ENCODE measurements at places on chromosomes 3 and 15.

DNA sequence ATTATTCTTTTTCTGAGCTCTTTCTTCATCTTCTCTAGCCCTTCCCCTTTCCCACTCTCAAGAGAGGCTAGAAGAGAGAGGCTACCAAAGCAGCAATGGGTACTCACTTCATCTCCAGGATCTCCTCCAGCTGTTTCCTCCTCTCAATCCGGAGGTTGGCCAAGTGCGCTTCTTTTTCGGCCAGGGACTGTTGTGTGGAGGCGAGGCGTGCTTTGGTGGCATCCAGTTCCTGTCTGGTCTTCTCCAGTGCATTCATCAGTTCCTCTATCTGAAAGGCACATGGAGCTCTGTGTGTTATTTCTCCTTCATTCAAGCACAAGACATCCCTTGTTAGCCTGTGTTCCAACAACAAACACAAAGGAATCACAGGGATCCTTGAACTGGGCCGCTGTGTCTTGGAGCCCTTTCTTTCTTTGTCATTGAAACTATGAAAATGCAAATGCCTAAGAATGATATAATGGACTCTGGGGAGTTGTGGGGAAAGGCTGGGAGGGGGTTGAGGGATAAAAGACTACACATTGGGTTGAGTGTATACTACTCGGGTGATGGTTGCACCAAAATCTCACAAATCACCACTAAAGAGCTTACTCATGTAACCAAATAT lies 401.3 kb upstream of the WNT5A start:
- no peak for DNase-seq

- no peak for DNase-seq
Measured at GRCh38 chr3:30081904-30082303, 524.5 kb upstream of the TGFBR2 start.

DNA sequence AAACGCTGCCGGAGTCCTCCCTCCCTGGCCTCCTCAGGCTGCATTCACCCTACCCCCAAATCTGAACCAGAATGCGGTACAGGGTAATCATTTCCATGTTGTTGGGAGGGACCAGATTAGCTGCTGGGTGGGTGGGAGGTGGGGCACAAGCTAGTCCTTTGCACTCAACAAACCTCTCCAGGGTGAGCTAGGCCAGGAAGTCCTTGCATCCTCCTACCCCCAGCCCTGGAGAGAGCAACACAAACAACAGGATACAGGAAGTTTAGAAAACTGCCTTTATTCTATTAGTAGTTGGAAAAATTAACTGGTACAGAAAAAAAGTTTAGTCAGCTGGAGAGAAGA lies 702 bp upstream of the GPX1 start:
- no peak for DNase-seq

GRCh38 chr3:143064777-143065176 lies 54.8 kb upstream of the CHST2 start:
- DNase-seq, result no peak

GRCh38 chr3:184368586-184369183 lies 7.2 kb downstream of the POLR2H start:
- no peak for DNase-seq

DNA sequence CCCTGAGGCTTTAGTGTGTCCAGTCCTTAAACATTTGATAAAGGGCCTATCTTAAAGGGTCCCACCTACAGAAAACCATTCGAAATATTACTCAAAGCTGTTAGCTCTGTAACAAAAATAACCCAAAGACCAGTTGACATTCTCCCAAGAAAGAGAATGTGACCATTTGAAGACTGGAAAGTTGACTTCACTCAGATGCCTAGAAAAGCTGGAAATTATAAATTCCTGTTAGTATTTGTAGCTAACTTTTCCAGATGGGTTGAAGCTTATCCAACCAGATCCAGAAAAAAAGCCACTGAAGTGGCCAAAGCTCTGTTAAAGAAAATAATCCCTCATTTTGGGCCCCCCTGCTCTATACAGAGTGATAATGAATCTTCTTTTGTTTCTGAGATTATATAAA lies 408.4 kb downstream of the PLOD2 start:
- DNase-seq, result no peak

DNA sequence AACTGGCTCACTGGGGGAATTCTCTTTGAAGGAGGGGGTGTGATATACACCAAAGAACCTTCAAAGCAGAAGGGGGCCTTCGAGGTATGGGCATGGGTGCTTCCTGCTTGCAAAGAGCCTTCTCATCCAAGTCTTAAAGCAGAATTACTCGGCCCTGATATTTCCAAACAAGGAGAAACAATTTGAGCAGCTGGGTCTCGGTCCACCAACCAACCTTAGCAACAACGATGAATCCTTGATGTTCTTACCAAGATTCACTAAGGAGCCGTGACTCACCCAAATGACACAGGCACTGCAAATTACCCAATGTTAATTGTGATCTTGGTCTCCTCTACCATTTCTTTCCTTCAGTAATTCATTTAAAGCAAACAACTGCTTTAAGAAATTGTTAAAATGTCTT lies 7.7 kb downstream of the HOMER2 start:
- DNase-seq, result no peak

DNA sequence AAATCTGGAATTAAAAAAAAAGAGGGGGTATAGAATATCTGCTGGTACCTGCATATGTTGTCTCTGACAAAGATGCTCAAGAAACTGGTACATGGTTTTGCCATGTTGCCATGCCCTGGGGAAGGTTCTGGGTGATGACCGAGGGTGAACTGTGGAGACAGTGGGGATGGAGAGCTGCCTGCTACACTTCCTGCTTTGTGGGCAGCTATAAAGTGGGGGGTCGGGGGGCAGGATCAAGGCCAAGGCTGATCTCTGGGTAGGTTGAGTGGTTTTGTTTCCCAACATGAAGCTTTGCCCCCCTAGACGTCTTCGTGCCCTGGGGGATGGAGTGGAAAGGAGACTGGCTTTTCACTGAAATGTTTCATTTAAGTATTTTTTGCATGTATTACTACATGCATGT lies 74.6 kb downstream of the IQSEC1 start:
- no peak for DNase-seq

DNA sequence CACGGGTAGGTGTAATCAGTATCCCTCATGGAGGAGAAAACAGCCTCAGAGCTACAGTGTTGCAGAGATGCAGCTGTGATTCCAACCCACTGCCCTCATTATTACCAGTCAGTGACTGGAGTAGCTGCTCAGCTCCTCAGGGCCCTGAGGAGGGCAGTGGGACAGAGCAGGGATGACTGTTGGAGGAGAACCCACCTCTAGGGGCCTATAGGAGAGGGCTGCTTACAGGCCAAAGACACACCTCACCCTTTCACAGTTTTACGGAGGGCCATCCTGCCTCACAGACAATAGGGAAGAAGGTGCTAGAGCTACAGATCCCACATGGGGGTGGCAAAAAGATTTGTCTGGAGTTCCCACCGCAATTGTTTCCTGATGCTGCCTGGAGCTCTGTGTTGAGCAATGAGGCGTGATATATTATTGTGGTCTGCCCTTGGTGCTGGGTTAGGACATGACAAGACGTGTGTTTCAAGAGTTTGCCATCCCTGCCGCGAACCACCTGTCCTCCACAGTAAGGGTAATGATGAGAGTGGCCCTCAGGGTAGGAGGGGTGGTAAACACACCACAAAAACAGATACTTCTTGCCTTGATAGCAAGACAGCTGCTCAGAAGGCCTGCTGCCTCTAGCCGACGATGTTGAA lies 140.5 kb upstream of the TPM1 start:
- DNase-seq, result no peak

GRCh38 chr3:188976407-188976806 lies 195.4 kb upstream of the TPRG1 start:
- DNase-seq, result no peak

- DNase-seq, result no peak
Measured at GRCh38 chr3:194176274-194176991, 40.5 kb downstream of the HES1 start.

- DNase-seq, result no peak
Measured at GRCh38 chr3:160170409-160171370, 54.5 kb upstream of the C3orf80 start.

DNA sequence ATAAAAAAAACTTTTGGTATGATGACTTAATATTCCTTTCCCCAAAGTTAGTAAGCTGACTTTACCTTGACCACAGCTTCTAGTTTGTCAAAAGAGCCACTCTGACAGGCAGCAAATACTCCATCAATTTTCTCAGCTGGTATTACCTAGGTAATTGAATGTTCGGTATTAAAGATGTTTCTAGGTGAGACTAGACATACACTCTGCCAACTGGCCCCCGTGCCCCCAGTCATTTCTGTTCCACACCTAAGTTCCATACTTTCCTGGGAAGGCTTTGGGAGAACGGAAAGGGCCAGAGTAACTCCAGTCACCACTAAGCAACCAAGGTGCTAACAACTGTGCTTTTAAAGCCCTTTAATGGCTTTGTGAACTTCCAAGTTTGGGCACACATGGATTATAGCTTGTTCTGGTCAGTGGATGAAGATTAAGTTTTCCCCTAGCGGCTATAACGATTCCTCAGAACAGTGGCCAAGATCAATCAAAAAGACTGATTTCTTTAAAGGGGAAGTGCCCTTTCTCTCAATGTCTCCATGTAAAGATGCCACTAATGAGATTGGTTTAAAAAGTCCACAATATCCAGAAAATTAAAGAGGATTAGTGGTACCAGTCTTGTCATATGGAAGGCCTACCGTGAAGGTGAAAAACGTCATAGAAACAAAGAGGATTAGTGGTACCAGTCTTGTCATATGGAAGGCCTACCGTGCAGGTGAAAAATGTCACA lies 7.0 kb downstream of the EIF4A2 start:
- no peak for DNase-seq

GRCh38 chr3:106135451-106136160 lies 266.8 kb upstream of the CBLB start:
- DNase-seq, result no peak

- peak; percentile 88 for DNase-seq
Measured at GRCh38 chr3:71423151-71423906, 160.2 kb downstream of the FOXP1 start.

GRCh38 chr3:98805571-98805970 lies 42.4 kb downstream of the ST3GAL6 start:
- DNase-seq, result no peak

DNA sequence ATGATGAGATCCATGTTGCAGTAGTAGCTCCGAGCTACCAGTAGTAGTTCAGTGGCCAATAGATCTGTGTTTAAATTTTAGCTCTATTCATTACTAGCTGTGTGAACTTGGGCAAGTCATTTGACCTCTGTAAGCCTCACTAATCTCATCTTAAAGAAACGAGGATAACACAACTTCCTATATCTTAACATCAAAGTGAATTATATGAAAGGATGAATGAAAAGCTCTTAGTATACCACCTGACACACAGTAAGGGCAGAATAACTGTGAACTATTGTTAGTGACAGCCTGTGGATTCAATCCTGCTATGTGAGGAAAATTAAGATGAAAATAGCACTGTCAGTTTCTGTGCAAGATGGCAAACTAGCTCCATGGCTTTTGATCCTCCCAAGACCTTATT lies 114.5 kb upstream of the PHLDB2 start:
- no peak for DNase-seq

DNA sequence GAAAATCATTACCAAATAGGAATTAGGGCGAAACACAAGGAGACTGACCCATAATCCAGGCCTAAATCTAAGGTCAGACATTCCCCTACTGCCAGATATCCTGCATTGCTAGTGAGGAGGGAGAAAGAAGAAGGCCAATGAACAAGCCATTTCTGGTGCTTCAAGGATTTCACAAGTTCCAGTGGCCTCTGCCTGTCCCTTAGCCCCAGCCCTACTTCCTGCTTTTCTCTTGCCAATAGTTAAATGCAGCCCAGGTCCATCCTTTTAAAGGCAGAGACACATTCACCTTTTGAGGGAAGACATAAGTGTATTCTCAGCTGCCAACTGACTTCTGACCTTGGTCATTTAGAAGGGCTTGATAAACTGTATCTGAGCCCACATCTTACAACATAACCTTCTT lies 135.8 kb downstream of the ZNF621 start:
- DNase-seq, result no peak
